SHP77 (cell line): ENCODE measurements at places on chromosomes 12 and 14.

DNA sequence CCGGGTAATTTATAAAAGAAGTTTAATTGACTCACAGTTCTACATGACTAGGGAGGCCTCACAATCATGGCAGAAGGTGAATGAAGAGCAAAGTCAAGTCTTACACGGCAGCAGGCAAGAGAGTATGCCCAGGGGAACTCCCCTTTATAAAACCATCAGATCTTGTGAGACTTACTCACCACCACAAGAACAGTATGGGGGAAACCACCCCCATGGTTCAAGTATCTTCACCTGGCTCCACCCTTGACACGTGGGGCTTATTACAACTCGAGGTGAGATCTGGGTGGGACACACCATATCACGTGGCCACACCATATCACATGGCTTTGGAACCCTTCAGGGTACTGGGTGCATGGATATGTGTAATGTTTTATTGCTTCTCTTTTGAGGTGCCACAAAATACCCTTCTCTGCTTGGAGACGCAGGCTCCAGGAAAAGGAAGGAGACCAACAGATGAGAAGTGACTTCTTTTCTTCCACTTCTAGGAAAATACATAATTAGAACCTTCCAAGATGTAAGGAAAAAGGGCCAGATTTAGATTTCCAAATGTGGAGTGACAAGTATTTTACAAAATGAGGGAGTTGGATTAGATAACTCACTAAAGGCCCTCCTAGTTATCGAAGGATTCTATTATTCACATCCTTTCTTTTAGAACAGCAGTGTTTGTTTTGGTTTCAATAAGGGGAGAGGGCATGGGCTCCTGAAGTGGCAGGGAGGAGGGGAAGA is 33.1 kb upstream of the ETFBKMT start:
- no peak for DNase-seq

DNA sequence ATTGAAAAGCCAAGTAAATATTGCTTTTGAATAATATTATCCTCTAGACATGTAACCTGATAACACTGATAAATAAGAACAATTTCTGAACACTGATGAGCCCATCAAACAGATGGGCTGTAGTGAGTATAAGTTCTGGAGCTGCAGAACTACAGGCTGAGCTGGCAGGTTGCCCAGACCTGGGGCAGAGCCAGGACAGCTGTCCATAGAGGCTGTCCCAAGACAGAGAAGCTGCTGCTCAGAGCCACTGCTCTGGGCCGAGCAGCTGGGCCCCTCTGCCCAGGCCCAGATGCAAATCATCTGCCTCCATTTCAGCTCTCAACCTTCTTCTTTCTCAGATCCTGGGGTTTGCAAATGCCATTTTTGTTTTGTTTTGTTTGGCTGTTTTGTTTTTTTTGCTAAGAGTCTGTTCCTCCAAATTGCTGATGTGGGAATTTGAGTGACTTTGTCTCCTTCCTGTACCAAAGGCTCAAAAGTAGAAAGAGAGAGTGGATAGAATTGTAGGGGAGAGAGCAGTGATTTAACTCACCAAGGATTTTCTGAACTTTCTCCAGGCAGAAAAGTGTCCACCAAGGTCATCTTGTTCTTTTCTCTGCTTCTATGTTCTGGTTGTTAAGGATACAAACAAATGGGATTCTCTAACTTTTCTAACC is 4.0 kb upstream of the TESPA1 start:
- peak; percentile 67 for DNase-seq

DNA sequence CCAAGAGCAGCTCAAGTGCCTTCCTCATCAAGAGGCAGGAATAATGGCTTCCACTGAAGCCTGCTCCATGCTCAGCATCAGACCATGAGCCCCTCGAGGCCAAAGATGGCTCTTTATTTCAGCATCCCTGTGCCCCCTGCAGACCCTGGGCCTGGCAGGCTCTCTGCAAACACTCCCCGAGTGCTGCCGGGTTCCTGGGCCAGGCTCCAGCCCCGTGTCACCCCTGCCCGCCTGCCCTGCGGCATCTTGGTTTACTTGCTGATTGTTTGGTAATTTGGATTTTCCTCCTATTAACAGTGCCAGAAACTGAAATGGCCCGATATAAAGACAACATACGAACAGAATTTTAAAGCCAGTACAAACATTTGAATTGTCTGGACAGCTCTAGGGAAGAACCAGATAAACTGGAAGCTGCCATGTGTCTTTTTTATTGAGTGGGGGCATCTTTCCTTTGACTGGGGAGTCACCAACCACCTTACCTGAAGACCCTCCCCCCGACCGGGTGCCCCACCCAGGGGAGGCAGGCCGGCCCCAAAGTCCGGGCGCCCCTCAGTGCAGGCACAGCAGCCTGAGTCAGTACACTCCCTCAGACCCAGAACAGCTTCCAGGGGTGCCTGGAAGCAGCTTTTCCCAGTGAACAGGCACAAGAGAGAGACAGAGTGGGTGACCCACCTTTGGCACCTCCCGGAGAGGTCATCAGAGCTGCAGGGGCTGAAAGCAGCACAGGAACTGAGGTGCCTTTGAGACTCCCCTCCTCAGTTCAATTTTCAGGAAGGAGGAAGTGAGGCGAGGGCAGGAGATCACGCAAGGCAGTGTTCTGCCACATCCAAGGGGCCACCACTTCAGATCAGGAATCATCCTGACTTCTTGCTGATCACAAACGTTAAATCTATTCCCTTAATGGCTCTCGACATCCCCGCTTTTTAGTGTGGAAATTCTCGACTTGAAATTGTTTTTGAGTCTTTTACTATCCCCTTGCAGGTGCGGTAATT is 30.6 kb downstream of the ITPK1 start:
- DNase-seq = no peak

DNA sequence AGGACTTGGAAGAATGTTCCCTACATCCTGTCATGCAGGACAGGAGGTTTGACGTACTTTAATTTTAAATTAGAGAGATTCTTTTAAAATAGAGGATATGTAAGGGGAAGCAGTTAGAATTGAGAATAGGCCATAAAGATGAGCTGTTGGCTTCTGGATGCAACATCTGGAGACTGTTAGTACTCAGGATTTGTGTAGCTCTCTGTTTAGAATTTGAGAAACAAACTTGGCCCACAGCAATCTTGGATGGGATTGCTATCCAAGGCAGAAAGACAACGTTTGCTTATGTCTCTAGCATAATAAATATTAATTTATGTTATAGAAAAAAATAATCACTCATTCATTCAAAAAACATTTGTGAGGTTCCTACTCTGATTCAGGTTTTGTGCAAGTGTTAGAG is 398.4 kb upstream of the NOVA1 start:
- DNase-seq = no peak

DNA sequence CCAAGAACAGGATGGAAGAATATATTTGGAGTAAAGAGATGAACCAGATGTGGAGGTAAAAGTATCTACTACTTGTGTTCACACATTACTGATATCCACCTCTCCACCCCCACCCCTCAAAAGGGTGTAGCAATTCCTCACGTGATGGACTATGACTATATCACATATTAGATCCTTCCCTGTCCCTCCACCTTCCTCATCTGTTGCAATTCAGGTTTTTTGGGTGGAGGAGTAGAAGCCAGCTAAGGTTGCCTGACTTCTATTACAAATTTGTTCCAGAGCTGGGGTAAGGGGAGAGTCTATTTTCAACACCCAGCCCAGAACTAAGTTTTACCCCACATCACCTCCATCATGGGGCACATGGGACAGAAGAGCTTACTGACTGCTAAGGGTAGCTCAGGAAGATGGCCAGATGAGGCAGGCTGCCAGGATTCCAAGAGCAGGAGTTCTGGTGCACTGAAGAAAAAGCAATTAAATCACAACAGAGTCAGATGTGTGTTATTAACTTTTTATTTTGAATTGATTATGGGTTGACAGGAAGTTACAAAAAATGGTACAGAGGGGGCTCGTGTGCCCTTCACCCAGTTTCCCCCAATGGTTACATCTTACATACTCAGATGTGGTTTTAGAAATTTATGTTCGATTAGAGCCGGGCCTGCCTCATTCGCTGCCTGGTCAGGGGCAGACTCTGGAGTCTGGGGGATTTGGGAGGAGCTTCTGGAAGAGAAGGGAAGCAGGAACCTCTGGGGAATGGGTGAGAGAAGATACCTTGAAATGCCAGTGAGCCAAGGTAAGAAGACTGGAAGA is 2.1 kb downstream of the RNASE13 start:
- DNase-seq = no peak

DNA sequence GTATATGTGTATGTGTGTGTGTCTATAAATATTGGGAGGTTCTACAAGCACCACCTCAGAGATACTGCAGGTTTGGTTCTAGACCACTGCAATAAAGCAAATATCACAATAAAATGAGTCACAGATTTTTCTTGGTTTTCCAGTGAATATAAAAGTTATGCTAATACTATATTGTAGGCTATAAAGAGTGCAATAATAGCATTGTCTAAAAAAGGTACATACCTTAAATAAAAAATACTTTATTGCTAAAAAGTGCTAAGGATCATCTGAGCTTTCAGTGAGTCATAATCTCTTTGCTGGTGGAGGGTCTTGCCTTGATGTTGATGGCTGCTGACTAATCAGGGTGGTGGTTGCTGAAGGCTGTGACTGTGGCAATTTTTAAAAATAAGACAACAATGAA is 111.1 kb downstream of the VEZT start:
- no peak for DNase-seq

- no peak for DNase-seq
Observed at GRCh38 chr12:57107456-57108155, 3.6 kb downstream of the STAT6 start.

DNA sequence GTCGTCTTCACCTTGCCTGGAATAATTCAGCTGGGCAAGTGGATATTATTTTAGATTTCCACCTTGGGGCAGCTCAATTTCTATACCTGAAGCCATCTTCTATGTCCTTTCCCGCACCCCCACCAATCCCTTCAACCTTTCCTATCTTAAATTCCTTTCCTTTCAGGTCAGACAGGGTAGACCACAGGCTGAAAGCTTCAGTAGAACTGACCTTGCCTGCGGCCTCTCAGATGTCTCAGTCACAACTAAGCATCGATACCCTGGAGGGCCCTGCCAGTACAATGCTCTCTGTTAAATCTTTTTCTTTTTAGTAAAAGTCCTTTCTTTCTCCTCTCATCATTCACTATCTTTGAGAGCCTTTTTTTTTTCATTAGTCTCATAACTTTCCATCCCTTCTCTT is 38.9 kb downstream of the SLC2A14 start:
- DNase-seq = no peak

GRCh38 chr14:38431156-38431555 is 175.3 kb upstream of the CLEC14A start:
- DNase-seq = no peak

DNA sequence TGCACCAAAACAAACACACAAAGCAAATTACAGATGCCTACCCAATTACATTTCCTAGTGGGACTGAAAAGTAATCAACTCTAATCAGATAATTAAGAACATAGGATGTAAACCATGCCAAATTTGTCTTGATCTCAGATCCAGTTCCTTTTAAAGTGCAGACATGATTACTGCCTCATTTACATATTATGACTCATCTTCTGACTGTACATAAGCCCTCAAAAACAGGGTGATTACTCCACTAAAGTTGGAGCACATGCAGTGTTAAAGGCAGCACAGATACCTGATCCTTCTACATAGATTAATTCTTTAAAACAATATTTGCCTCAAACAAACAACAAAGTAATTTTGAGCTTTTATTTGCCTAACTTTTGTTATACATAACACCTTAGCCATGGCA is 337.2 kb downstream of the RPS29 start:
- no peak for DNase-seq

GRCh38 chr12:3564411-3564810 is 73.4 kb downstream of the PRMT8 start:
- DNase-seq = no peak

- DNase-seq = no peak
Observed at GRCh38 chr14:92755495-92755894, 7.1 kb upstream of the LGMN start.

GRCh38 chr12:120932058-120932457 is 27.9 kb upstream of the SPPL3 start:
- DNase-seq = no peak

GRCh38 chr12:117890137-117890536 is 78.7 kb downstream of the KSR2 start:
- DNase-seq = no peak

DNA sequence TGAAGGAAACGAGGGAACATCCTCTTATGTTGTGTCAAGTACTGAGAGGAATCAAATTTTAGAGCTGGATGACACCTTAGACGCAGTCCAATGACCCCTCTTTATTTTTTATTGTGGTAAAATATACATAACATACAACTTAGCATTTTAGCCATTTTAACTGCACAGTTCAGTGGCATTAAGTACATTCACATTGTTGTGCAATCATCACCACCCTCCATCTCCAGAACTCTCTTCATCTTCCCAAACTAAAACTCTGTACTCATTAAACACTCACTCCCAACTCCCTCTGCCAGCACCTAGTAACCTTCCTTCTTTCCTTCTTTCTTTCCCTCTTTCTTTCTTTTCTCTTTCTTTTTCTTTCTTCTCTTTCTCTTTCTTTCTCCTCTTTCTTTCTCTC is 97.2 kb upstream of the SLC24A4 start:
- no peak for DNase-seq
